ENCODE measurements at places on chromosomes 11 and 22.

GRCh38 chr11:85391141-85391540 lies 236.0 kb downstream of the DLG2 start:
- DNase-seq = no peak

GRCh38 chr22:42834177-42834949 lies 22.7 kb downstream of the ARFGAP3 start:
- DNase-seq = no peak

DNA sequence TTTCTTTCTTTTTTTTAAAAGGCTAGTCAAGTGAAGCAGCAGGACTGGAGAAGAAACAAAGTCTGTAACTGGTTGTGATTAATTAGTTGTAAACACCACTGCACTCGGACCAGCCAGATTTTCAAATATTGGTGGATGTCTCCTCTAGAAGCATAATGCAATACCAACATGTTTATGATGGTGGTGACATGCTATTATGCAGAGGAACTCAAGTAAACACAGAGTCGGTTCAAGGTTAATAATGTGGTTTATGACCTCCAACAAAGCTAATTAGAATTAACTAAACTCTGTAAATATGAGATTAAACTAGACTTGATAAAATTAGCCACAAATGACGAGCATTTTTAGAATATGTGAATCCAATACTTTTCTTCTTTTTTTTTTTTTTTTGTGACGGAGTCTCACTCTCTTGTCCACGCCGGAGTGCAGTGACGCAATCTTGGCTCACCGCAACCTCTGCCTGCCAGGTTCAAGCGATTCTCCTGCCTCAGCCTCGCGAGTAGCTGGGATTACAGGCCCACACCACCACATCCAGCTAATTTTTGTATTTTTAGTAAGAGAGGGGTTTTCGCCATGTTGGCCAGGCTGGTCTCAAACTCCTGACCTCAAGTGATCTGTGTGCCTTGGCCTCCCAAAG lies 11.8 kb upstream of the AGBL2 start:
- DNase-seq = no peak

DNA sequence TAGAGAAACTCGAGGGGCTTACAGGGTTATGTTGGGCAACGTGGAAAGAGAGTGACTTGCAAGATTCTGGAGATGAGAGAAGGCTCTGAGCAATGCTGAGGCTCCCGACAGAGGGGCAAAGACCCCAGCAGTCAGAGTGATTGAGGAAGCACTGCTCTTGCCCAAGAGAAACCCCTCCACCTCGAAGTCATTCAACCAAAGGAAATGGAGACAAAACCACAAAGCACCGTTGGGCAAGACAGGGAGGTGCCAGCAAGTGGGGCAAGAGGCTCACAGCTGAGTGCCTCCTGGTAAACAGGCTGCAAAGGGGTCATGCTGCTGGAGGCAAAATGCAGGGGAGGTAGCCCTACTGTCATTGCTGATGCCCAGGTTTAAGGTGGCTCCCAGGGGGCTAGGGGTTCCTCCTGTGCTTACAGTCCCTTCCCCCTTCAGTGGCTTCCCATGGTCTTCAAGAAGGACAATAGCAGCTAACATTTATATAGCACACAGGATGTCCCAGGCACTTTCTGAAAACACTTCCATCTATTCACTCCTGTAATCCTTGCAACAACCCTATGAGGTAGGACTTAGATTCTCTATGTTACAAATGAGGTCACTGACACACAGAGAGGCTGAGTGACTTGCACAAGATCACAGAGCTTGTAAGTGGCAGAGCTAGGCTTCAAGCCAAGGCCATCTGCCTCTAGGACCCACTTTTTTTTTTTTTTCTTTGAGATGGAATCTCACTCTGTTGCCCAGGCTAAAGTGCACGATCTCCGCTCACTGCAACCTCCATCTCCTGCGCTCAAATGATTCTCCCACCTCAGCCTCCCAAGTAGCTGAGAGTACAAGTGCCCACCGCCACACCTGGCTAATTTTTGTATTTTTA lies 18.1 kb upstream of the MYH9 start:
- DNase-seq = no peak

GRCh38 chr11:255816-256215 lies 19.0 kb downstream of the PSMD13 start:
- DNase-seq = no peak

GRCh38 chr11:120235024-120235628 lies 4.8 kb upstream of the POU2F3 start:
- no peak for DNase-seq

GRCh38 chr22:26656891-26657851 lies at the start of gene MIAT:
MIAT (plus strand) TSS chr22:26657588.
- DNase-seq = no peak

DNA sequence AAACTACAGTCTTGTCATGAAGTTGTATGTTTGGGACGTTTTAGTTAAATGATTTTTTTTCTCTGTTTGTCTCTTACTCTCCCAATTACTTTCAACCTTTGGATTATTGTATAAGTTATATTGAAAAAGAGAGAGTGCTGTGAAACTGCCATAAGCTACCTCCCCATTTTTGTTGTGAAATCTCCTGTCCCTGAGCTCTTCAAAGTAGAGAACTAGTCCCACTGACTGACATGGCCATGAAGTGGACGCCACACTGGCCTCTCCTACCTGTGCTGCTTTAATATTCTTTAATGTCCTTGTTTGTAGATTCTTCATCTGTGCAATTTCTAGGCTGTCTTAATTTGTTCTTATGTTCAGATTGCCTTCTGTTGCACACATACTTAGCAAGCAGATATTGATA lies 56.3 kb downstream of the PPFIA1 start:
- no peak for DNase-seq

GRCh38 chr11:73028611-73029010 lies 113.5 kb downstream of the FCHSD2 start:
- DNase-seq = no peak

DNA sequence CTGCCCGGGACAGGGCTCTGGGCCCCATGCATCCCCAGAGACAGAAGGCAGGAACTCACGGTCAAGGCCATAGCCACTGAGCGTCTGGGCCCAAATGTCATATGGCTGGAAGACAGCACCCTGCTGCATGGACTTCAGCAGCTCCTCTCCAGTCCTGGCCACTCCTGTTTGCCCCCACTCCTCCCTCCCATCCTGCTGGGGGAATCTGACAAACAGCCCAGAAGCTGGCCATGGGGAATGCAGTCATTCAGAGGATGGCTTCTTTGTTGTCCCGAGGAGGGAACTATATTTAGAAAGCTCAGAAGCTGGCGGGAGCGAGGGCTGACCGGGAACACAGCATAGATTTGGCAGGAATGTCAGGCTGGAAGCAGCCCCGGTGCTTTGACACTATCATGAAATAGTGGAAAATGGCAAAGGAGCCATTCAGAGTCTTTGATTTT lies 35.0 kb downstream of the DKK3 start:
- peak; percentile 78 for DNase-seq

- no peak for DNase-seq
Measured at GRCh38 chr11:84211896-84212295, 925.7 kb upstream of the CCDC90B start.

GRCh38 chr11:47366020-47366490 lies 12.3 kb downstream of the SPI1 start:
- DNase-seq = no peak

GRCh38 chr22:37157516-37158285 lies 8.0 kb upstream of the IL2RB start:
- no peak for DNase-seq

- no peak for DNase-seq
Measured at GRCh38 chr11:20090654-20091374, 69.5 kb downstream of the DBX1 start.

DNA sequence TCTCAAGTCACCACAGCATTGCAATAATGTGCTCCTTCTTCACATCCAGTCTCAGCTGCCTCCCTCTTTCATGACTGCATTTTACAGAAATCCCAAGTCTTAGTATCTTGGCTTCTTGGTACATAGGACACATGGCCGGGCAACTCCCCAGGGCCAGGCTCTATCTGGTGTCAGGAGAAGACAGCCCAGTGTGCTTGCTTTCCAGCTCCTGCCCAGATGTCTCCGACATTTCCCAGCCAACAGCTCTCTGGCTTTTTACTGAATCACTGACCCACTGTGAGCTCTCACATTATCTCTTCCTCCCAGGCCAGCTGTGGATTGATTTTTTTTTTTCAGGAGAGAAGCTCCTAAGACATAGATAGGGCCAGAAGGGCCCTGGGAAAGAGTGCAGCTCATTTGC lies 346.0 kb upstream of the C11orf87 start:
- DNase-seq = no peak

DNA sequence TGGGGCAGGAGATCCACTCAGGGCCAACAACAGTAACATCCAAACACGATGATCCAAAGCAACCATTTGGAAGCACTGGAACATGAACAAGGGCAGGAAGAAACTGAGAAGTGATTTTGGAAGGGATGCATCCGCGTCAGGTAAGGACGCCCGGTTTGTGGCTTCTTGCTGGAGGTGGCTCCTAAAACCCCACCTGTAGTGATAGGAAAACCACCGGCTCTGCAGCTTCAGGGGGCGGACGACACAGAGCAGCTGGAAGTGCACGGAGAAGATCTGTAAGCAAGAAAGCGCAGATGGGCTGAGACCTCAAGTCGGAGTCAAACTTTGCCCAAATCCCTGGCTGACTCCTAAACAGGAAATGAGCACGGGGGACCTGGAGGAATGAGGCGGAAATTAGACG lies 1066.1 kb downstream of the BRD1 start:
- no peak for DNase-seq

DNA sequence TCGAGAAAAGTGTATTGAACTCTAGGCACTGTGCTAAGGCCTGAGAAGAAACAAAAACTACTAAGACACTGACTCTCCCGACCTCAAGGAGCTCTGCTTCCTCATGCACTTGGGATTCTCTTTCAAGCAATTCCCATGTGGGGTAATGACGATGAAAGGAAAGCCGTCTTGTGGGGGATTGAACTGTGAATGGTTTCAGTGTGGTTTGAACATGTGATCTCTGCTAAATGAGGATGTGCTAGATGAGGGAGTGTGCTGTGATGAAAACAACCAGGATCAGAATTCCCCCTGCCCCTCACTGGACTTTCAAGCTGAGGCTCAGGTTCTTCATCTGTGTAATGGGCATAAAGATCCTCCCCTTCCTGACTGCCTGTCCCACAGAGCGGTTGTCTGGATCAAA lies 74.9 kb downstream of the DEPDC5 start:
- no peak for DNase-seq

DNA sequence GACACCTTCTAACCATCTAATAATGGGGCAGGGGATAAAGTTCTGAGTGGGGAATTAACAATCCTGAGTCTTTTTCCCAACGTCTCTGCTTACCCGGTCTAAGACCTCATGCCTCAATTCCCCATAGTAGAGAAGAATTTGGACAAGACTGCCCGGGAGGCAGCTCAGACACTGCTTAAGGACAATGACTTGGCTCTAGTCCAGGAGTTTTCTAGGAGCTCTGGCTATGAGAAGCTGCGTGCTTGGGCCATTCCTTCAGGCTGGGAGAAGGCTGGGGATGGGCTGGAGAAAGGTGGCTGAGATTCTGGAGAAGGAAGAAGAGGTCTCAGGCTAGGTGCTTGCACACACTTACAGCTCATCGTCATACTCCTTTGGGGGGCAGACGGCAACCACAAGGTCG lies 19.8 kb upstream of the ABCC8 start:
- DNase-seq = peak; percentile 4

DNA sequence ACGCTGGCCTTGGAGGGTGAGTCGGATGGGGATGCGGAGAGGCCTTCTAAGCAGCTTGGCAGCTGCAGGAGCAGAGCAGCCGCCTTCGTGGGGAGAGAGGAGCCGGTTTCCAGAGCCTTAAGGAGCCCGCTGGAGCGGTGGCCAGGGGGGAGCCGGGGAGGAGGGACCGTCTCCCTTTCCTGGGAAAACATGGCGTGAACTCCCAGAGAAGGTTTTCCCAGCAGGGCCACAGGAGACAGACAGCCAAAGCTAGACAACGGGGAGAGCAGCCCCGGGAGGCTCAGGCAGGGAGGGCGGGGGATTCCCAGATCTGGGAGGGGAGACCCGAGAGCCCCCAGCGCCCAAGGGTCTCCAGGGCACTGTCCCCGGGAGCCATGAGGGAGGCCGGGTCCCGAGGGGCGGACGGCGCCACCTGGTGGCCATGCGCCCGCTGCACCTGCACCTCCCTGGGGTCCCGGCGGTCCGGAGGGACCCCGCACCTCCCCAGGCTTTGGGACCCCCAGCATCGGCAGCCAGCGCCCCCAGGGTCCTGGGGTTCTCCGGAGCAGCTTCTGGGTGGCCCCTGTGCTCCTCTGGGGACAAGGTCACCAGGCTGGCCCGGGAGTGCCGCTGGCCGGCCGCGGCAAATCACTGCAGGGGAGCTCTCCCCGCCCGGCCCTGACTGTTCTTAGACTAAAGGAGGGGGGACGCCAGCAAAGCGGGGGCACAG lies 2.4 kb upstream of the SYT8 start:
- no peak for DNase-seq

DNA sequence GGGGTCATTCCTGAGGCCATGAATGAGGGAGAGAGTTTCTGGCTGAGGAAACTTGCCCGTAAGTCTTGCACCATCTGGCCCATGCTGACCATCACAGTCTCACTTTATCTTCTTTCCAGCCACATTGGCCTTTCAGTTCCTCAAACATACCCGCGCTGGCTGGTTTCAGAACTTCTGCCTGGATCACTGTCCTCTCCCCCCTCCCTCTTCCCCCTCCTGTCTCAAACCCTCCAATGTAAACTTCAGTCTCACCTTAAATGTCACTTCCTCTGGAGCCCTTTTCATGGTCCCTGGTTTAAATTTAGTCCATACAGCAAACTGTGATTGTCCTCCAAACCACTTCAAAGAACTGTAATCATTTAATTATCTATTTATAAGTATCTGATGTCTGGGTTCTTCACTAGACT lies 3.7 kb upstream of the TMEM109 start:
- DNase-seq = no peak

- DNase-seq = no peak
Measured at GRCh38 chr22:49725516-49725915, 102.2 kb downstream of the BRD1 start.

- no peak for DNase-seq
Measured at GRCh38 chr11:9732453-9732852, 68.6 kb downstream of the SWAP70 start.

DNA sequence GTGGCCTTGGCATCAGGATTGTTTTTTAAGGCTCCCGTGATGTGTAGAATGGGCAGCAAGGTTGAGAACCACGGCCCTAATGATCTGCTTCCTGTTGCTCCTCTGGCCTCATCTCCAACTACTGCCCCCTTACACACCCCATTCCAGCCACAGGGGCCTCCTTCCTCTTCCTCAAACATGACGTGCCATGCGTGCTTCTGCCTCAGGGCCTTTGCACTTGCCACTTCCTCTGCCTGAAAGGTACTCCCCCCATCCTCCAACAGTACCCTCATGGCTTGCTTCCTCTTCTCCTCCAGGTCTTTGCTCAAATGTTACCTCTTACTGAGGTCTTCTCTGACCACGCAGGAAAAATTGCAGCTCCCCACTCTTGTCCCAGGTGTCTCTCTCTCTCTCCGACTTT lies 93.9 kb upstream of the CSNK2A3 start:
- no peak for DNase-seq

- DNase-seq = no peak
Measured at GRCh38 chr22:49626361-49627216, 201.1 kb downstream of the BRD1 start.

DNA sequence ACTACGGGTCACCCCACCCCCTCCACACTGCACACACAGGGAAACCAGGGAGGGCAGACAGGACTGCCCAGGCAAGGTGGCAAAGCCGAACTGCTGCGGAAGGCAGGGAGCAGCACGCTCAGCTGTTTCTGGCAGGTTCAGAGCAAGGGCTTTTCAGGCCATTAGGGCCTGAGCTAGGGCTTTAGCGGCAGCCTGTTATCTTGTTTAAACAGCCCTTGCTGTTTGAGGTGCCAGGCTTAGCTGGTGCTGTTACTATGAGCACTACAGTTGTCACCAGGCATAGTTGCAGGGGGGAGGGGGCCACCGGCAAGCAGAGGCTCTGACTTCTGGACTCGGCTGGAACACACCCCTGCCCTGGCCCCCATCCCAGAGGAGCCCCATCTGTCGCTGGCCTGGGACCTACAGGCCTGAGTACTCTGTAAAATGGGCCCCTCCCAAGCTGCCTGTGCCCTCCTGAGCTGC lies 34.9 kb downstream of the RSPH14 start:
- DNase-seq = no peak

Measured in stromal cell of bone marrow (primary cell).